ENCODE measurements at places on chromosomes 12 and 14. TPM values are rescaled to one million over a fixed set of nuclear protein-coding genes. Genes with fewer than 3 reads are reported as not detected.

SOCS2 gene
- 131 TPM for total RNA-seq

POTEM gene
- total RNA-seq = not detected

PLEKHD1 gene
- total RNA-seq = 0.05 TPM

KRT81 gene
- total RNA-seq = not detected

CDH24 gene
- 2.3 TPM for total RNA-seq

KLRD1 gene
- 1.3 TPM for total RNA-seq

IL23A gene
- total RNA-seq = 15.8 TPM

CAPS2 gene
- 2.3 TPM for total RNA-seq

SLC7A8 gene
- total RNA-seq = 0.22 TPM

HECTD4 gene
- 45.0 TPM for total RNA-seq

TMEM121 gene
- 6.2 TPM for total RNA-seq

MMP14 gene
- total RNA-seq = 0.99 TPM

ESR2 gene
- not detected for total RNA-seq

RNF10 gene
- 189 TPM for total RNA-seq

PTCSC3 gene
- total RNA-seq = not detected

STXBP6 gene
- not detected for total RNA-seq

PRH2 gene
- total RNA-seq = not detected

KIF5A gene
- total RNA-seq = 0.71 TPM

SLCO1C1 gene
- not detected for total RNA-seq

KRT85 gene
- not detected for total RNA-seq

PRR4 gene
- 1.5 TPM for total RNA-seq

RACGAP1 gene
- 130 TPM for total RNA-seq

PLA2G1B gene
- total RNA-seq = not detected

OSGEP gene
- 49.1 TPM for total RNA-seq

C12orf60 gene
- total RNA-seq = 0.66 TPM

COL2A1 gene
- not detected for total RNA-seq

CD27 gene
- total RNA-seq = 160 TPM

LMO3 gene
- not detected for total RNA-seq

KRT5 gene
- total RNA-seq = not detected

OLR1 gene
- total RNA-seq = not detected

SAMD15 gene
- total RNA-seq = 0.23 TPM

ITGB7 gene
- 480 TPM for total RNA-seq

BBS10 gene
- 4.5 TPM for total RNA-seq

CAPZA3 gene
- not detected for total RNA-seq

SFSWAP gene
- total RNA-seq = 55.1 TPM

NUDT14 gene
- 39.1 TPM for total RNA-seq

TTC5 gene
- 22.1 TPM for total RNA-seq

PRKD1 gene
- not detected for total RNA-seq

LUM gene
- not detected for total RNA-seq

NGB gene
- total RNA-seq = not detected

BDKRB2 gene
- not detected for total RNA-seq

SPSB2 gene
- total RNA-seq = 8.0 TPM

SRRM4 gene
- total RNA-seq = not detected

TSPAN11 gene
- not detected for total RNA-seq

TAS2R14 gene
- 1.6 TPM for total RNA-seq

SSPN gene
- not detected for total RNA-seq

AKAP6 gene
- 0.77 TPM for total RNA-seq

BCL11B gene
- 105 TPM for total RNA-seq

TAS2R8 gene
- total RNA-seq = not detected

All from activated naive CD4-positive, alpha-beta T cell treated with anti-CD3 and anti-CD28 coated beads, Interleukin-2, amount 10 ng/mL, durations not matched to agents 5 hours and 36 hours (primary cell).